ENCODE measurements at places on chromosomes 2 and 18.

DNA sequence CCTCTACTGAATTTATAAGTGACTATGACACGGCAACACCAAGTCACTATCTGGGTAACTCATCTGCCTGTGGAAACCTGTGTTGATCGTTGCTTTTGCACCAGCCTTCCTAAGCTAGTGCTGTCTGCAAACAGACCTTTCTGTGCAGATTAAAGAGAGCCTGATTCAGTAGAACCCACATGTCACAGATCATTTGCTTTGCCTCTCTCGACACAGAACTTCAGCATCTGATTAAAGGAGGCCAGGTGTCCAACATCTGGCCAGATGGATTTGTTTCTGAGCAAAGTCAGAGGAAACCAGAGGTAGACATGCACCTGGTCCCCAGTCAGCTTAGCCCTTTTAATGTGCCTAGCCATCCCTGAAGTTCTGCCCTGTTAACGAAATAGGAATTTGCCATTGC, 15.0 kb upstream of the TTR start:
- no peak for DNase-seq

DNA sequence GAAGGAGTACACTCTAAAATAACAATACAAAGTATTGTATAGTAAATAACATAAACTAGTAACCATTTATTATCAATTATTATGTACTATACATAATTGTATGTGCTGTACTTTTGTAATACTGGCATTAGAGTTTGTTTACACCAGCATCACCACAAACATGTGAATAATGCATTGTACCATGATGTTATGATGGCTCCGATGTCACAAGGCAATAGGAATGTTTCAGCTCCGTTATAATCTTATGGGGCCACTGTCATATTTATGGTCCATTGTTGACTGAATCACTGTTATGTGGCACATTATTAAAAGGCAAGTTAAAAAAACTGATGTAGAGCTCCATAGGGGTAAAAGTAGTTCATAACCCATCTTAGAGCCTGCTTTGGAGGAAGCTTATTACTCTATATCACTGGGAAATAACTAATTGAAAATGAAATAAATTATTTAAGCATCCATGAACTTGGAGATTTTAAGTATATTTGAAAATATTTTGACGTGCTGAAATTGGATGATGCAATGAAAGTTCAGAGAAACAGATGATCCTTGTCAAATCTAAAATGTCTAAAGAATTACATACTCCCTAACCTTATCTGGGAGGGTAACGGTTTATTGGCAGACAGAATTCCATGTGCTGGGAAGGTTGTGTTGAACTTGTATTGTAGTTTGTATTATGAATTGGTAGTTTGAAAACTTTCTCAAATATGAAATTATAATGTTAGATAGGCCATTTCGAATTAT, 2.4 kb downstream of the SKA1 start:
- no peak for DNase-seq

DNA sequence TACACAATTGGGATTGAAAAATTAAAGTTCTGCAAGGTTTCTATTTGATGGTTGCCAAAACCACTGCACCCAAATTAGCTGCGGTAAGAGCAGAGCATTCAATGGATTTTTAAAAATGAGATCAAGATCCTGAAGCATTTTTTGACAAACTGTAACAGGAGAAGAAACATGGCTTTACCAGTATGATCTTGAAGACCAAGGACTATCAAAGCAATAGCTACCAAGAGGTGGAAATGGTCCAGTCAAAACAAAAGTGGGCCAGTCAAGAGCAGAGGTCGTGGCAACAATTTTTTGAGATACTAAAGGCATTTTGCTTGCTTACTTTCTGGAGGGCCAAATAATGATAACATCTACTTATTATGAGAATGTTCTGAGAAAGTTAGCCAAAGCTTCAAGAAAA, 186.8 kb downstream of the RDH14 start:
- DNase-seq = no peak

DNA sequence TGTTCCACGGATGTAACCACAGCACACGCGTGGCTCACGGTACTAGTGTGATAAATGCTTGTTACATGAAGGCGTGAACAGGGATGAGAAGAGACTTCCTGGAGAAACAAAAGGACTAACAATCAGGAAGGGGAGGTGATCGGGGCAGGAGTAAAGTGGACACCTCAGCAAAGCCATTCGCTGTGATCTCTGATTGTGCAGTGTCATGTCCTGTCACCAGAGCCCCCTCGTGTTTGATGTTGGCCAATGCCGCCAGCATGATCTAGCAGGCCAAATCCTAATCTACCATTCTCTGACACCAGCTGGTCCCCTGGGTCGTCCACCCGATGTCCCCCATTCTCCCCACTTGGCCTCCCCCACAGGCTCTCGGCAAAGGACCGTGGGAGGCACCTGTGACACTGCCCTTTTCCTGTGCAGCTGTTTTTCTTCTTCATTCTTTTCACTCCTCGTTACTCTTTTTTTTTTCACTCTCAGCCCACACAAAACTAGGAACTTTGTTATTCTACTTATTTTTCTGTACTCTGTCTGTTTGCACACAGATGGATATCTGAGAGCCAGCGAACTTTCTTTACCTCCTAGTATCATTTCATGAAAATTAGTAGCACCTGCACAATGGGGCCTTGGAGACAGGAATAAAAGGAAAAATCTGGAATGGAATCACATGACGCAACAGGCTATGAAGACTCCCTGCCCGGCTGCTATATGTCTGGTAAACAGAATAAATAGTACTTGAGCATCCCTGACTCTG, 146.8 kb downstream of the TGIF1 start:
- DNase-seq = no peak

GRCh38 chr18:23986600-23987359, 27.8 kb upstream of the TTC39C start:
- no peak for DNase-seq

- DNase-seq = no peak
Measured at GRCh38 chr18:45166836-45167551, 448.3 kb upstream of the SLC14A2 start.

GRCh38 chr2:108118996-108119395, 120.8 kb upstream of the SULT1C3 start:
- no peak for DNase-seq

DNA sequence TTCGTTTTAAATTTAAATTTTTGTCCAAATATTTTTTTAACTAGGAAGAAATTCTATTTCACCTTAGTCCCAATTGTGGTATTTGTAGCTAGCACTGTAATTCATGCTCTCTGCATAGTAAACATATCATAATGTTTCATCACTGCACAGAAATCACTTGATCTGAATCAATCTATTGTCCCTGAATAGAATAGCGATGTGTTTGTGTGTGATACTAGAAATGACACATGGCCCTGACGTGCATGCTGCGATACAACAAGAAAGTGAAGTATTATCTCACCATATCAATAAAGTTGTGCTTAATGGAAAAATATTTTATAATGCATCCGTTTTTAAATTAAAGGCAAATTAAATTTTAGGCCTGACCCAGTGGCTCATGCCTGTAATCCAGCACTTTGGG, 10.0 kb downstream of the TTL start:
- DNase-seq = no peak

DNA sequence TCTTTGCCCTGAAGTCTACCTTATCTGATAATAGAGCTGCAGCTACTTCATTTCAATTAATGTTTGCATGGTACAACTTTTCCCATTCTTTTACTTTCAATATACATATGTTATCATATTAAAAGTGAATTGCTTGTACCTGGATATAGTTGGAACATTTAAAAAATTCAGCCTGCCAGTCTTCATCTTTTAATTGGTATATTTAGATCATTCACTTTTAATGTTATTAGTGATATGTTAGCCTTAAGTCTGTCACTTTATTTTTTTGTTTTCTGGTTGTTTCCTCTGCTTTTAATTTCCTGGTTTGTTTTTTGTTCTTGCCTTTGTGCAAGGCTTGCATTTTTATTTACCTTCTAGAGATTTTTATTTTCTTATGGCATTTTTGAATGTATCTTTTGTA, 158.2 kb downstream of the GALNT1 start:
- no peak for DNase-seq

GRCh38 chr18:12034241-12035100, 53.2 kb downstream of the IMPA2 start:
- DNase-seq = no peak

DNA sequence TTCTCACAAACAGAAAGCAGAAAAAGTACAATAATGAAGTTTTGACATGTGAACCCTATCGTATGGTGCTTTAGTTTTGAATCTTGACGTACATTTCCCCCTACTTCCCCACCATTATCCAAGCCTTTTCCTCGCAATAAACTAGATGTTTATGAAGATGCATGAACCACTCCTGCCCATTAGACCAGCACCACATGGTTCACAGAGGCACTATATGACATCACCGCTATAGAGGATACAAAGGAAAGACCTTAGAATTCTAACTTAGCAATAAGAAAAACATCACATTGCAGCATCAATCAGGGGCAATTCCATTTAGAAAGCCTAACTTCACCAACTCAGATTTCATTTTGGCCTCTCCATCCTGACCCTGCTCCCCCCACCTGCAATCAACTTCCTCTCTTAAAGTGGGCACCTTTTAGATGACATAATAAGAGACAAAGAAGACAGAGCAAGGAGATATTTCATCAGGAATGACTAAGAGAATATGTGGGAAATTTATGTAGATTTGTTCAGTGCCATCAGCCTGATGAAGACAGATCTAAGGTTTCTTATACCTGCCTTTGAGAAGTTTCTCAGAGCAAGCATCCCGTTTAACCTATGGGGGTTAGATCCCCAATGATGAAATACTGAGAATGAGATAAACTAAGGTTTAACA, 124.9 kb downstream of the PIGN start:
- no peak for DNase-seq

DNA sequence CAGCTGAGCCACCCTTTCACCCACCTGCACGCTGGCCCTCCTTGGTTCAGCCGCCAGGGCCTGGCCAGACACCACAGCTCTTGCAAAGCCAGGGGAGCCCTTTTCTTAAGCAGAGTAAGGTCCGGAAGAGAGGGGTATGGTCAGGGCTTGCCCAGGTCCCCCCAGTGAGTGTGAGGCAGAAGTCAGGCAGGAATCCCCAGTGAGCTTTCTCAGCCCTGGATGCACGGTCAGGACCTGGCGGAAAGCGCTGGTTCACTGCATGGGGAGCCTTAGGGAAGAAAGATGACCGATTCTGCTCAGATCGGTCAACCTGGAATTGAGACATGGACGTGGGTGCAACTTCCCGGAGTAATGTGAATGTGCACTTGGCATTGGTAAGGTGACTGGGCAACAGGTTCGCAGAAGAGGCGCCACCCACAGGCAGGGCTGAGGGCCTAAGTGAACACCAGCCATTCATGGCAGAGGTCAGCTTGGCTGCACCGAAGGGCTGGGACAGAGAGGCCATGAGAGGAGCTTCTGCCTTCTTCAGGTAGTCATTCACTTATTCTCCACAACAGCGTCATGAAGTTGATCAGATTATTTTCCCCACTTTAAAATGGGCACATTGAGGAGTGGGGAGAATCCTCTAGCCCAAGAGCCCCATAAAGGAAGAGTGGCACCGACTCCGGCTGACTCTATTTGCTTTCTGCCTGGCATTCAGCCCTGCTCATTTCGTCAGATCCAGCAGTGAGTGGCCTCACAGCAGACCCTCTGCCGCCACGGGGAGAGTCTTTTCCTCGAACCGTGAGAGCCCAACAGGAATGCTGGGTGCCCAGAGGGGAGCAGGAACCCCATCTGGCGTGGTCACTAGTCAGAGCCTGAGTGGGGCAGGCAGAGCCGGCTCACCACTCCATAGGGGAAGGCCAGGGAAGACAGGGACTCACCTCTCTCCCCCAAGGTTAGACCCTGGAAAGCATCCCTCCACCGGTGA, 35.8 kb downstream of the SCTR start:
- no peak for DNase-seq

GRCh38 chr2:27833931-27834330, 56.3 kb downstream of the RBKS start:
- no peak for DNase-seq

- DNase-seq = no peak
Measured at GRCh38 chr2:112790305-112790704, 6.0 kb upstream of the IL1A start.

GRCh38 chr2:239177325-239177724, 223.5 kb downstream of the HDAC4 start:
- DNase-seq = no peak

DNA sequence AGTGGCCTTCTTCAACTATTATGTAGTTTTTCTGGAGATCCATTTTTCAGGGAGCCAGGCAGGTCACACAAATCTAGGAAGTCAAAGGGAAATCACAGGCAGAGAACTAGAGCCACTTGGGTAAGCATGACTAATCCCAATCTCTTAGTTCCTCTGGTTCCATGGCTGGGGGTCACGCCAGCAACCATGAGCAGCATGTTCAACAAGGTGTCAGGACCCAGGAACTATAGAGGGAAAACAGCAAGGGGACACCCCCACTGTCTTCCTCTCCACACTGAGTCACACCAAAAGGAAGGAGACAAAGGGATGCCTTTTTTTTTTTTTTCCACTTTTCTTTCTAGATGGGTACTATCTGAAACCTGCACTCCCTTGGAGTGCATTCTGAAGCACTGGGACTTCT, 250.9 kb downstream of the OTX1 start:
- DNase-seq = no peak

DNA sequence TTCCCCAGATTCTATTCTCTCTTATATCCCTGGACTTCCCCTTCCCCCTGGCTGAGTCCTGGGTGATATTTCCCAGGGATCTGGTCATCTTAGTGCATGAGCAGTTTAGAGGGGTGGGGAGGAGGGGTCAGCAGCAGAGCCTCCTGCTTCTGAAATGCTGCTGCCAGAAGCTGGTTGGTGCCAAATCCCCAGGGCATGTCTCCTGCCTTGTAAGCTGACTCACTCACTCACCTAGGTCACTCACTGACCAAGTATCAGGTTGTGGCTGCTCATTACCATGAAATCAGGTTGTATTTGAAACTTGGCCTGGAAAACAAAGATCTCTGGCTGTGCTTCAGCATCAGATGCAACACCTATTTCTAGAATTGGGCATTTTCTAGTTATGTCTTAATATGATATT, 14.3 kb downstream of the GPR39 start:
- no peak for DNase-seq

DNA sequence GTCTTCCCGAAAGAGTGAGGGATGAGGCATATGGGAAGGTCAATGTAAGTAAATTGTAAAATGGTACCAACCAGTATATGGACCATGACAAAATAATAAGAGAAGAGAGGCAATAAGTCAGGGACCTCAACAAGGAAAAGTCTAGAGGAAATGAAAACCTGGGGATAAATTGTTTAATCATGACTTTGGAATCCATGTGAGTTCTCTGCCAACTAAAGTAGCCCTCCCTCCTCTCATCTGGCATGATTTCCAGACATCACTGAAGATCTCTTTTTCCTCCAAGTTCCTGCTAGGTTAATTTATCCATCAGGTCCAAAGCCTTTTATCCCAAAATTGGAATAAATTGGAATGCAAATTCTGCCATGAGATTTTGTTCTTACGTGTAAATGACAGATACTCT, 417.9 kb downstream of the NRXN1 start:
- DNase-seq = no peak

DNA sequence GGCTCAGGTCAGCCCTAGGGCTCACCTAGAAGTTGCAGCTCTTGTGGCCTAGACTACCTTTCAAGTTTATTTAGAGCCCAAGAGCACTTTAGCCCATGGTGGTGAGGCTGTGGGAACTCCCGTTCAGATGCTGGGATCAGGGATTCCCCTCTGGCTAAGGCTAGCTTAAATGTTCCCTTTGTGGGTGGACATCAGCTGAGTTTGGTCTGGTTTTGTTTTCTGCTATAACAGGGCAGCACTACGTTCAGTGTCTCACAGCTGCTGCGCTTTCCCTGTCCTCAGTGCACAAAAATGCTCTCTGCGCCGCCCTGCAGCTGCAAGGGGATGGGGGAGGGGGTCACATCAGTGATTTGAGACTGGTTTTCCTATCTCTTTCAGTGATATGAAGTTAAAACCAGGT, 170.5 kb upstream of the KCNJ3 start:
- DNase-seq = no peak
